ENCODE measurements at places on chromosomes 7 and 10.

DNA sequence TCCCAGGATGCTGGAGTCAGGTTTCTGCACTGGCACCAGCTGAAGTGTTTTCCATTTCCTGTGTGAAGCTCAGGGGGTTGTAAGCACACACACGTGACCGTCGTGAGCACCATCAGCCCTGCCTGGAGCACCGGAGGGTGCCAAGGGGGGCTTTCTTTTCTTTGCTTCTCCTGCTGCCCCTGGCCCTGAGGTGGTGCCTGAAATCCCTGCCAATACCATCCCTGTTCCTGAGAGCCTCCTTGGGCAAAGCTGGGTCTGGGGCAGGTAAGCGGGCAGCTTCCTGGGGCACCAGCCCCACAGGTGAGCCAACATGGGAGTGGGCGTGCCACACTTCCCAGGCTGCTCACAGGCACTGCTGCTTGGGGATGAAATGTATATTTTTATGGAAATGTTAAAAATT, 593.6 kb downstream of the DNAJB6 start:
- no peak for DNase-seq

GRCh38 chr10:98567391-98568133, 120.8 kb upstream of the HPS1 start:
- DNase-seq: no peak

- peak; percentile 73 for DNase-seq
Observed at GRCh38 chr7:13742126-13742525, 247.3 kb downstream of the ETV1 start.

GRCh38 chr7:158472596-158472995, 115.0 kb downstream of the PTPRN2 start:
- DNase-seq: no peak

- no peak for DNase-seq
Observed at GRCh38 chr10:122498521-122498920, 37.2 kb downstream of the HTRA1 start.

GRCh38 chr10:93495654-93496321, 624 bp upstream of the CEP55 start:
- no peak for DNase-seq

- peak; percentile 12 for DNase-seq
Observed at GRCh38 chr7:12581897-12582296, 11.4 kb downstream of the SCIN start.

DNA sequence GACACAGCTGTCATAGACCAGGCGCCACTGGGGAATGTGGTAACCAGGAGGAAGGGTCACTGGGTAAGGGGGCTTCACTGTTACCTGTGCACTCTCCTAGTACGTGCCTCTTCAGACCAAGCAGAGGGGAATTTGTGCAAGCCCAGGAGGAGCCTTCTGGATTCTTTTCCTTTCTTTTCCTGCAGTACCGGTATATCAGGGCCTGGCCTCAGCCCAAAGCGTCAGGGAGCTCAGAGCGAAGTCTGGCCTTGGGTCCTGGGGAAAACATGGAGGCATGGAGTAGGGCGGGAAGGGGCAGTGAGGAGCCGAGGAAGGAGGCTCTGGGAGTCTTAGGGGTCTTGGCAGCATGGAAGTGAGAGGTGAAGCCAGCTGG, 133.6 kb upstream of the GDF10 start:
- DNase-seq: no peak

GRCh38 chr10:16639471-16639870, 117.8 kb upstream of the C1QL3 start:
- no peak for DNase-seq

GRCh38 chr10:127470911-127471310, 78.2 kb upstream of the NPS start:
- no peak for DNase-seq

DNA sequence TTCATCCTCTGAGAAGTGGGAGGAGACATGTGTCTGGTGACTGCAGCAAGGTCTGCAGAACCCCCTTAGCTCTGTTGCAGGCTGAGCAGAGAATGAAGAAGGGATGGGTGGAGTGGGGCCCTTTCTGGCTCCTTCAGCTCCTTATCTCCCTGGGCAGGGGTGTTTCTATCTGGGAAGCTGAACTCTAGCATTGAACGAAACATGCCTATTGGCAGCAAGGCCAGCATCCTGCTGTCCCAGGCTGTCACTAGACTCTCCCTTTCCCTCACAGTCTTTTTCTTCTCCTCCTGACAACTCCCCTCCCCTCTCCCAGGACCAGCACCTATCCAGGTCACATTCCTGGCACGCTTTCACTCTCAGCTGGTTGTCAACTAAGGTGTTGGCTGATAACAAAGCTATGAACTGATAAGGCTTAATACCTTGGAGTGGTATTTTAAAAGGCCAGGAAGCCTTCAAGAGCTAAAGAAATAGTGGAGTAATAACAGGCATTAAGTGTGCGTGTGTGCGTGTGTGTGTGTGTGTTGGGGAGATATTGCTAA, 128.8 kb upstream of the FZD8 start:
- no peak for DNase-seq

DNA sequence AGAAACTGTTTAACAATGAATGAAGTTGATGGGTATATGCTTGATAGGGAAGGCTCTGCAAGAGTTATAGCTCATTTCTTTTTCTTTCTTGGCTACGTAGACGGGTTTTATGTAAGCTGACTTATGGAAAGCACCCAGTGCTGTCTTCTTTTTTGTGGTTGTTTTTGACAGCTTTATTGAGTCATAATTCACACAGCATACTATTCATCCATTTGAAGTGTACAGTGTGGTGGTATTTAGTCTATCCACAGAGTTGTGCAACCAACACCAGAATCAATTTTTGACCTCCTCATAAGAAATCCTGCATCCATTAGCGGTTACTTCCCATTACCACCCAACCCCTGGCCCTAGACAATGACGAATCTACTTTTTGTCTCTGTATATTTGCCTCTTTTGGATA, 240.6 kb upstream of the KIAA1217 start:
- DNase-seq: no peak

DNA sequence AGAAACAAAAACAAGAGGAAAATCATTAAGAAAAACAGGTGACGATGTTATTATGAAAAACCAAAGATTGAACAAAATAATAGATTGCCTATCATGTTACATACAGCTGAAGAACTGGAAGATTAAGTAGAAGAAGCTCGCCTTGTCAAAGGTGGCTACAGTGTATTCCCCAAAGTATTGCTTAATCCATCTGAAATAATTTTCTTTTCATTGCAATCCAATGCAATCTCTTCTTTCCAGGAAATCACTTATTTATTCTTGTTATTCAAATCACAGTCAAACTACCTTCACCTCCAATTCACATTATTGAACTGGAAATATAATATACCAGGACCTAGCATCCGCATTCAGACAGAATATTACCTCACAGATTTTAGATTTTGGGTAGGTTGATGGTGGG, 235.9 kb downstream of the AHR start:
- no peak for DNase-seq

GRCh38 chr10:116685807-116686206, 56.6 kb downstream of the HSPA12A start:
- no peak for DNase-seq

GRCh38 chr7:20170633-20171032, 46.6 kb downstream of the MACC1 start:
- no peak for DNase-seq

GRCh38 chr7:149827089-149827981, 10.8 kb upstream of the ZNF862 start:
- no peak for DNase-seq

GRCh38 chr10:70255329-70256299, 22.4 kb upstream of the PPA1 start:
- no peak for DNase-seq

- no peak for DNase-seq
Observed at GRCh38 chr10:30417301-30417700, 16.7 kb upstream of the MAP3K8 start.

- DNase-seq: no peak
Observed at GRCh38 chr7:94044806-94045205, 40.7 kb upstream of the BET1 start.

- no peak for DNase-seq
Observed at GRCh38 chr7:115775981-115776380, 254.6 kb downstream of the TFEC start.

GRCh38 chr7:147438216-147438615, 1152.3 kb upstream of the C7orf33 start:
- DNase-seq: no peak

- DNase-seq: no peak
Observed at GRCh38 chr10:114682121-114682520, 24.0 kb upstream of the ABLIM1 start.

- no peak for DNase-seq
Observed at GRCh38 chr7:9186730-9187129, 753.3 kb downstream of the NXPH1 start.

DNA sequence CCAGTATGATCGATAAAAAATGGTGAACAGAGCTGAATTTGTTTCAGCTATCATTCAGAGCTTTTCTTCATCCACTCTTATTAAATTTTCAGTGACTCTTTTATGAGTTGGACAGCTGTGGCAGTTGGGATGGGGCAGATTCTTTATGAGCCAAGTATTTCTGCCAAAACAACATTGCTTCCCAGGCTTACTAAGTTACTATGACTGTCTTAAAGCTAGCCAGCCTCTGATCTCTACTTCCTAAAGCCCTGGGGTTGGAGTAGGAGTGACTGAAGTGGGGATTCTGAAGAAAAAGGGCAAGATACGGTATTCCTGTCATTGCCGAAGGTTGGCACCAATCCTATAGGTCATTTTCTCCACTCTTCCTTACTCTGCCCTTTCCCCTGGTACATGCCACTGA, 12.7 kb downstream of the RPP30 start:
- peak; percentile 19 for DNase-seq

GRCh38 chr7:141484907-141485306, 66.3 kb upstream of the AGK start:
- no peak for DNase-seq

DNA sequence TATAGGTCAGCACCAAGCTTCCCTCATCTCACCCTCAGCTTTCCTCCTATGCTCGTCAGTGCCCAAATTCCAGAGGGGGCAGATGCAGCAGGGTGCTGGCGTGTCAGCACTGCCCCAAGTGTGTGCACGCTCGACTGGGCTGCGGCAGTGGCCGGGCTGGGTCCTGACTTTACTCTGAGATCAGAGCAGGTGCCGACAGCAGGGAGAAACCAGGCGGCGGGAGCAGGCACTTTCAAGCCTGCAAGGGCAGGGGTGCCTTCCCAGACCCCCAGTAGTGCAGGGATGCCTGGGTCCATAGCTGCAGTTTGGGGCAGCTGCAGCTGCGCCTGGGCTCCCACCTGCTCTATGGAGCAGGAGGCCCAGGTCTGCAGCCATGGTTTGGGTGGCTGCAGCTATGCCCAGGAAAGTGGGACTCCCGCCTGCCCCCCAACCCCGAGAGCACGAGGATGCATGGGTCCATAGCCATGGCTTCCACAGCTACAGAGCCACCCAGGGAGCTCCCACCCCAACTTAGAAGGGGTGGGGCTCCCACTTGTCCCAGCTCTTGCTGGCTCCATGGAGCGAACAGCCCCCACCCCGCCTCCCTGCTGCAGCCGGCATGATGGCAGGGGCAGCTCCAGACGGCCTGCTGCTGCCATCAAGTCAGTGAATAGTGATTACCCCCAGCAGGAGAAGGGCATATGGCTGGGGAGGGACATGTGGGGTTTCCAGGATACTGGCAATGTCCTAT, 199.2 kb upstream of the KMT2E start:
- DNase-seq: no peak

DNA sequence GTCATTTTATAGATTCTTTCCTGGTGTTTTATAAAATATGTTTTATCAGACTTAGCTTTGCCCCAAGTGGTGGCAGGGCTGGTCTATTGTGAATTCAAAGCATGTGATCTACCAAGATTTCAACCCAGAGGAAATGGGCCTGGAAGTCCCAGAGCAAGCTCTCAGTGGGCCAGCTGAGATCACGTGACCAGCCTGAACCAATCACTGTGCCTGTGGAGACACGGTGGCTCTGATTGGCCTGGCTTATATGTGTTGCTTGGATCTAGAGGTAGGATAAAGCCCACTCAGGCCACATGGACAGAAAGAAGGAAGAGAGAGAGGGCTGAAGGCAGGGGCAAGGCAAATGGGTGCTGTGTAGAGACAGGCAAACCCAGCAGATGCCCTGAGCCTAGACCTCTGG, 65.5 kb upstream of the GATA3 start:
- no peak for DNase-seq

DNA sequence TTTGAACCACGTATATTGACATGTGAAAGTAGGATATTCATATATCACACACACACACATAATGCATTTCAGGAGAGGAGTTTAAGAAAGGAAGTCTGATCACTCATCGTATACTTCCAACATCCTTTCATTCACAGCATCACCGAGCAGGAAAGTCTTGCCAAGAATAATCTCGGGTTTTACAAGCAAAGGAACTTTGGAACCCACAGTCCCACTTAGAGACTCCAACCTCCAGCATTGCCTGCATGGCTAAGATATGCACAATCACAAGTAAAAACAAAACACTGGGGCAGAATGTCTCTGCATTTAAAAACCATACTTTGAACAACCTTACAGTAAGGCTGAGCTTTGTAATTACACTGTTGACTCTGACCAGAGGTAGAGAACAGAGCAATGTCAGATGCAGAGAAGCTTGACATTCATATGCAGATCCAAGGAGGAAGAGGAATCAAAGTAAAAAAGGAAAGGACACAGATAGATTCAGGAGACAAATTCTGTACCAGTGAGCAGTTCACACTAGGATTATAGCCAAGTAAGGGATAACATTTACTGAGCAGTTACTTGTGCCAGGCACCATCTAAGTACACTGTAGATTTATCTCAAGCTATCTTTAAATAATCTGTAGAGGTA, 14.8 kb downstream of the THSD7A start:
- DNase-seq: no peak

DNA sequence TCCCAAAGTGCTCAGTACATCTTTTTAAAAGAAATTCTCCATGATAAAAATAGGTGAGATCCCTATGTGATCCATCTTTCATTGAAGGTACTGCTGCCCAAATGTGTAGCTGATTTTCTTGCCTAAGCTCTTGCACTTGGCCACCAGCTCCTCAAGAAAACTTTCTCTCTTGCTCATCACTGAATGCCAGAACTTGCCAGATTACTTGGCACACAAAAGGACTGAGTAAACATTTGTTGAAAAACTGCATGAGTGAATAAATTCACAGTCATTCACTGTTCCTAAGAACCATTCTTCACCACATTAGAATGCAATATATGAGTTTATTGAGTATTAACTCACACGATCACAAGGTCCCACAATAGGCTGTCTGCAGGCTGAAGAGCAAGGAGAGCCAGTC, 99.9 kb downstream of the TRIL start:
- DNase-seq: no peak

DNA sequence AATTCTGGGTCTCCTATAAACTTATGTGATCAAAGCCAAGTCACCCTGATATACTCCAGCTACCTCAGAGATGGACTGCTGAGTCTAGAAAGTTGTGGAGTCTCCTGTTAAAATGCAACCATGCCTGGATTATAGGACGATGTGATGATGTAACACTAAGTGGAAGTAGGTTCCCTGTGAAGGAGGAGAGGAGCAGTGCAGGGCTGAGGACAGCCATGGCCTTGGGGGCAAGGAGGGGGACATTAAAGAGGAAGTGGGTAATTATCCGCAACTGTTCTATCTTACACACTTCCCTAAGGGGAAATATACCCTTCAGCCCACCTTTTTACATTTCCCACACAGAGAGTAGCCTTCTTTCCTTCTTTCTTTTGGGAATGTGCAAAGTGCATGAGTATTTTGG, 63.8 kb downstream of the MTPN start:
- no peak for DNase-seq

- DNase-seq: no peak
Observed at GRCh38 chr10:70426823-70427222, 14.7 kb downstream of the NODAL start.
